ENCODE measurements at places on chromosomes 7 and 10.

GRCh38 chr10:126671402-126671975 lies 996 bp upstream of the C10orf90 start:
- DNase-seq: no peak

DNA sequence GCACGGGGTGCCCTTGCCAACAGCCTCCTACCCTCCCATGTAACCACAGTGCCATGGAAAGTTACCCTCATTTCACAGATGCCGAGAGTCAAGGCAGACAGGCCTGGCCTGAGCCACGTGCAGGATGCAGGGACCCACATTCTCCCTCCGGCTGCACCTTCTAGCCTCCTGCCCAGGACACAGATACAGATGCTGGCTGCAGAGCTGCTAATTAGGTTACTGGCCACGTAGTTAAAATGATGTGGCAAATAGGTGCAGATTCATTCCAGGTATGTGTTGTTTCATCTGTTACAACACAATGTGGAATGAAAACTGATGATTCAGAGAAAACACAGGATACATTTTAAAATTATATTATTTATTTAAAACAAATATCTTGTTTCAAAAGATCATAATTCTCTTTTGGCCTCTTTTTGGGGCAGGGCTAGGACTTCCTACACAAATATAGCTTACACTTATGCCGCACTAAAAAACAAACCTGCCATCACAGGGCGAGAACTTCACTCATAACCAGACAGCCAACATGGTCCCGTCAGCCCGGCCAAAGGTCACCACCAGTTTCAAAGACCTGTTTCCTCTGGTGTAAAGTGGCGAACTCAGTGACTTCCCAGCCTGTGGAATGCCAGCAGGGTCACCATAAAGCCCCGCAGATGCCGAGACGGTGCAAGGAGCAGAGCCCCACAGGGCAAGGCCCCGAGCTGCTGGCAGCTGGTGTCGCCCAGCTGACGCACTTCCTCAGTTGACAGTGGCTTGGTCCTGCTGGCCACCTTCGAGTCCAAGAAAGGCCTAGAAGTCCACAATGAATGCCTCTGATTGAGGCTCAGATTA lies 83.5 kb downstream of the TNS3 start:
- DNase-seq: no peak

DNA sequence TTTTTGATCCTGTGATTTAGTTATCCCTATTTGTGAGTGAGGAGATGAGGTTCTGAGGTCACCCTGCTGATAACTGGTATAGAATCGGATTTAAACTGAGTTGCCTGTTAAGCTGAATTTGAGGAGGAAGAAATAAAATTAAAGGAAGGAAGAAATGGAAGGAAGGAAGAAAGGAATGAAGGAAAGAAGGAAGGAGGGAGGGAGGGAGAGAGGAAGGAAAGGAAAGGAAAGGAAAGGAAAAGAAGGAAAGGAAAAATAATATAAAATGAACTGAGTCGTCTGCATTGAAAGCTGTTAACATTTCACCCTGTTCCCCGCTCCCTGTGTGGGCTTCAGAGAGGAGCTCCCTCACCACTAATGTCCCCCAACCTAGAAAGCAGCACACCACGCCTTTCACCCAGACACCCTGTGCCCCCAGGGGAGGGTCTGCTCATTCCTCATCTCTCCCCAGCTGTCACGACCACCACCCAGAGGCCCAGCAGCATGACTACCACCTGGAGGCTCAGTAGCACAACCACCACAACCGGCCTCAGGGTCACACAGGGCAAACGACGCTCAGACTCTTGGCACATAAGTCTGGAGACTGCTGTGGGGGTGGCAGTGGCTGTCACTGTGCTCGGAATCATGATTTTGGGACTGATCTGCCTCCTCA lies 16.3 kb downstream of the PILRA start:
- no peak for DNase-seq

DNA sequence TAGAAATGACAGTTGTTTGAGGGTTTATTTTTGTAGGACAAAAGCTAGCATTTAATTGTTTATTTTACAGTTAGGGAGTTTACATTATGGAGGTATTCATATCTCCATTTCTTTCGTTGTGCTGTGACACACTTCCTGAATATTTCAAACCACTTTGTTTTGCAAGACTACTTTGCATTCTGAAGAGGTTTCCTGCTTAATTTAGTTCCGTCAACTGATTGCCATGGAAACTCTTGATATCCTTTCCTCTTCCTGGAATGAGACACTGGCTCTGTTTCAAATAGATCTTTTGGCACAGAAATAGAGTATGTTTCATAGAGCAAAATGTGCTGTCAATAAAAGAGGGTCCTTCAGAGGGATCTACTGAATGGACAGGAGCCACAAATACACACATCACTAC lies 159.5 kb upstream of the AGR3 start:
- DNase-seq: no peak

Measured in thoracic aorta (tissue), 2 donors.